ENCODE measurements at places on chromosomes 11 and 22.

DNA sequence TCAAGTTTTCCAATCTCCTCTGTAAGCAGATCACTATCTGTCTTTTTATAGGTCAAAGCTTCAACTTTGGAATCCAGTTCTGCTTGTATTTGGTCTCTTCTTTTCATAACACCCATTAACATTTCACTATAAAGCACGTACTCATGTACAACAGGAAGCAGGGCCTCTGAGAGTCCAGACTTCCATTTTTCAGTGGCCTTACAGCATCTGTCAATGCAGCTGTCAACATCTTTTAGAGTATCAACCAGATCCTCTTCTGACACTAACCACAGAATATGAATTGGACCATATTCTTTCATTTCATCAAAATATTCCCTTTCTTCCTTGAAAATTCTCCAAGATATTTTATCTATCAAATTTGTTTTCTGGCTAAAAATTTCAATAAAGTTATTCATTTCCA lies 24.7 kb upstream of the SLN start:
- DNase-seq, result no peak

DNA sequence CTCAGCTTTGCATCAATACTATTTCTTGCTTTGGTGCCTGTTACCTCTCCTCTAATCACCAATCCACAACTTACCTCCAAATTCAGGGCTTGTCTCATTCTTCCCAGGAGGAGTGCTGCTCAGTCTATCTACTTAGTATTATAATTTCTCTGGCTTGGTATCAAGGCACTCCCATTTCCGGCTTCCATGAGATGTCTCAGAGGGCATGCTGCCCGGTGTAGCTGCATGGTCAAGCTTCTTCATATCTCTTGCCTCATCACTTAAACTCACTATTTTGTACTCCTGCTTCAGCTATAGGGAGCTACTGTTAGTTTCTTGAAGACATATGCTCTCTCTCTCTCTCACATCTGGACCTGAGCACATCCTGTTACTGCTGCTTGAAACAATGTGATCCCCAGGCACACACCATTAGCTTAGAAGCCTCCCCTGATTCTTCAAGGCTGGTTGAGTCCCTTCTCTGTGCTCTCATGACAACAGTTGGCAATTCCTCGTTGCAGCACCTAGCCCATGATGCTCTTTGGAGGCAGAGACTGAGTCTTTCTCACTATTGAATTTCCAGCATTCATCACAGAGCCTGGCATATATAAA lies 182.8 kb upstream of the SYN3 start:
- DNase-seq, result no peak

- no peak for DNase-seq
These were observed 58.9 kb upstream of the SEPTIN5 start for GRCh38 chr22:19655399-19655798.

DNA sequence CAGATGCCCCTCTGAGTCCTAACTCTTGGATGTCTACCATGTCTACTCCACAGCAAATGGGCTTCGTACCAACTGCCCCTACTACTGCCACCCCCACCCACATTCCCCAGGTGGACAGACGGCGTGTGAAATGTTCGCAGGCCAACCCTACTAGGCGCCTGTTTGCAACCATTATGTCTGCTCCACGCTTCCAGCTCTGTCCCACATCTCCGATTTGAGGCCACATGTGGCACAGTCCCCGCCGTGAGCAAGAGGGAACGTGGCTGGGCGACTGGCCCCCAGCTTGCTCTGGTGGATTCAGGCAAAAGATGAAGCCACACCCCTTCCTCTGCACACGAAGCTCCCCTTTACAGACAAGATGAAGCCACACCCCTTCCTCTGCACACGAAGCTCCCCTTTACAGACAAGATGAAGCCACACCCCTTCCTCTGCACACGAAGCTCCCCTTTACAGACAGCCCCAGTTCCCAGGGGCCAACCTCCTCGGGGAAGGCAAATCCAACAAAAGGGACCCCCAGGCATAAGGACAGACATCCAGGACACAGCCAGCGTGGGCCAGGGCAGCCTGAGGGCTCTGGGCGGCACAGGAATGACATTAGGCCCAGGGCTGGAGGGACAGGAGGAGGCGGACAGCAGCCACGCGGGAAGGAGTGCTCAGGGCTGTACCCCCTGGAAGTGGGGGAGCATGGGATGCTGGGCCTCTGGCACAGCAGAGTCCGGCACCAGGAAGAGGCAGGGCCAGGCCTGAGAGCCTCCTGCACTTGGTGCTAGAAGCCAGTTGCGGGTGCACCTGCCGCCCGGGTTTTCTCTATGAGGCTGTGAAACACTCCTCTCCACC lies 106.2 kb downstream of the SHANK2 start:
- no peak for DNase-seq

DNA sequence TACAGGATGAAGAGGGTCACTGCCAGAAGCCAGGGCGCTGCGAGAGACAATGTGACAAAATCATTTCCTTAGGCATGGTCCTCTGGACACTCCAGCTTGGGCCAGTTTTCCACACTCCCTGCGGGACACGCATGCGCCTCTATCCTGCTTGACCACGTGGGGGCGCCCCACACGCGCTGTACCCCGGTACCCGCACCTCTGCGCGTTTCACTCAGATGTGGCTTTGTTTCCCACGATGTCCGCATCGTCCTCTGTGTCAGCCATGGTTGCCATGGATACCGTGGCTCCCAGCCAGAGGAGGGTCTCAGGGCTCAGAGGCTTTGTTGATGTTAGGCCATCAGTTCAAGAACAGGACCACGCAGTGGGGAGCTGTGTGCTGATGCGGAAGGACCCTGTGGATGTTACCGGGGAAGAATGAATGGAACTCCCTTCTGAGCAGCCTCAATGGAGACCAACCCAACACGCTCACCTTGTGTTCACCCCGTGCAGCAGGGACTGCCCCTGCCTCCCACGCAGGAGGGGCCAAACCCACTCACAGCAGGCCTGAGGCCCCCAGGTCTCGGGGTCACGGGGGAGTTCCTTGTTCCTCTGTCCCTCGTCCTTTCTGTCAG lies 101.1 kb upstream of the SLC22A12 start:
- no peak for DNase-seq

GRCh38 chr11:14687943-14688627 lies 44.5 kb downstream of the PDE3B start:
- peak; percentile 81 for DNase-seq

- DNase-seq, result no peak
These were observed 48.9 kb upstream of the SHANK2 start for GRCh38 chr11:71301046-71301857.

DNA sequence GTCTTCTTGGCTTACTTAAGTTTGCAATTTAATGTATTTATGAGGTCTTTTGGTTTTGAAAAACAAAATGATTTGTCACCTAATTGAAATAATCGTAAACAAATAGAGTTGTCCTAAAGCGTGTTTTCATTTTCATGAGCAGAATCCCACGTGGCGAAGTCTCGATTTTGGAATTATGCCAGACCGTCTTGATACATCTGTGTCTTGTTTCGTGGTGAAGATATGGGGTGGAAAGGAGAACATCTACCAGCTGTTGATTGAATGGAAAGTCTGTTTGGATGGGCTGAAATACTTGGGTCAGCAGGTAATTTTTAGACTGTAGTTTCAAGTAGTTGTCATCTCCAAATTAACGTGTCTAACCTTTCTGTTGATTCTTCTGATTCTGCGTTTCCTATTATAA lies 64.7 kb downstream of the UVRAG start:
- DNase-seq, result no peak

DNA sequence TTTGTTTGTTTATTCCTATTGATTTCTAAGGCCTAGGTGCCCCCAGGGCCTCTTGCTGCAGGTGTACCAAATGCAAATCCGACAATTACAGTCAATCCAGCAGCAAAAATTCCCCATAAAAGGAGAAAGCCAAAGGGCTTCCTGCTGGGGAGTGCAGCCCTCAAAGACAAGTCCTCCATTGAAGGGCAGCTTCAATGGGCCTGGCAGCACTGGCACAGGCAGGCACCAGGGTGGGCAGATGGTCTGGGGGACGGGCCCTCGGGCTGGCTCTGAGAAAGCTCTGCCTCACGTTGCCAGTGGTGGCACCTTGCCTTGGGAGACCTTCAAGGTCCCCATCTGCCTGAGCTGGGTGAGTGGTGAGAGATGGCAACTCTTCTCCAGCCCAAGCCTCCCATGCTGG lies 128.0 kb downstream of the DSCAML1 start:
- no peak for DNase-seq

GRCh38 chr11:96107143-96107824 lies 183.4 kb upstream of the MTMR2 start:
- DNase-seq, result no peak

DNA sequence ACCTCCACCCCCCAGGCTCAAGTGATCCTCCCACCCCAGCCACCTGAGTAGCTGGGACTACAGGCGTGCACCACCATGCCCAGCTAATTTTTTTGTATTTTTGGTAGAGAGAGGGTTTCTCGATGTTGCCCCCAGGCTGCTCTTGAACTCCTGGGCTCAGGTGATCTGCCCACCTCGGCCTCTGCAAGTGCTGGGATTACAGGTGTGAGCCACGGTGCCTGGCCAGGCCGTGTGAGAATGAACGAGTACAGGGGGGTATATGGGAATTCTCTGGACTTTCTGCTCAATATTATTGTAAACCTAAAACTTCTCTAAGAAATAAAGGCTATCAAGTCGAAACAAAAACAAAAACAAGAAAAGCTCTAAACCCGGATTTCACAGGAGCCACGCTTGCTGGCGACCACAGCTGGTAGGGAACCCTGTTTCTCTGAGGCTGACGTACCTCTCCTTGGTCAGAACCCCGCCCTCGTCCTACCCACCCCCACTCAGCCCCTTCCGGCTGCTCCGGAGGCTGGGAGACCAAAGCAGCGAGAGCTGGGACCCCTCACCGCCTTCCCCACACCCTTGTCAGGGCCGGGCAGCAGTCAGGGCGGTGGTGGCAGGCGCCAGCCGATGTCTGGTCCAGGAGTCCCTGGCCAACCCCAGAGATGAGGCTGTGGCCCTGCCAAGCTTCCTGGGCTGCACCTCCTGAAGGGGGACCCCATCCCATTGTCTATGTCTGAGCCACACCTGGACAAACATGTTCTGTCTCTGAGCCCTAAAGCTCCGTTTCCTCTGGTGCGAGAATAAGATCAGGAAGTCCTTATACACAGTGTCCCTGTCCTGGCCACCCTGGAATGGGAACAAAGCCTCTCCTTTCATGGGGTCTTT lies 52.1 kb downstream of the LINC01488 start:
- no peak for DNase-seq

GRCh38 chr11:103499710-103500340 lies 390.6 kb downstream of the DYNC2H1 start:
- DNase-seq, result no peak

DNA sequence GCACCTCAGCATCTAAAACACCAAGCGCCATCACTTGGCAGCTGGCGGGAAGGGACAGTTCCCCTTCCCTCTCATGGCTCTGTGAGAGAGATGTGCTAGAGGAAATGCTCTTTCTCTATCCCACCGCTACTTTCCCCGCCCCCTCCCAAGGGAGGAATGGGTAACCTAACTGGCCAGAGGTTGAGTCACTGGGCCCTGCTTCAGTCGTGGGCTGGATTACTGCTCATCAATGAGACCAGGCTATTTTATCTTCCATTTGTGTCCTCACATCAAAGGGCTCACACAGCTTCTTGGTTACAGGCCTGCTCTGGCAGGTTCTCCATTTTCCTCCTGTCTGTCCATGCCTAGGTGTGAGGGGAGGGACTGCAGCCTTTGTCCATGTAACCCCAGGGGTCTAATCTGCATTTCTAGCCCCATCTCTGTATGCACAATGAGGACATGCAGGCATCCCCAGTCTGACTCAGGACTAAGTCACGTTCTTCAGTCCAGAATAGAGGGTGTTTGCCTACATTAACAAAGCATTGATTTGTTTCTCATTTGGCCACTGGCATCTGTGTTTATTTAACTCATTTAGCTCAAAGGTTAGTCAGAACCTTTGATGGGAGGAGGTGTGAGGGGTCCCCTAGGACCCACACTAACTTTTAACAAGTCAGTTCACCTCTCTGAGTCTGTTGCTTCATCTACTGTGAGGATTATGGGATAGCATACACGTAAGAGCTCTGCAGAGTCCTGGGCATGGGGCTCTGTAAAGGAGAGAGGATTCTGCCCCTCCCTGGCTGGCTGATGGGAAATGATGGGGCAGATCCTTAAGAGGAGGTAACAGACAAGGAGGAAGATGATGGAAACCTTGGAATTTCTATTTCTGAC lies 99.1 kb downstream of the XRRA1 start:
- no peak for DNase-seq

- DNase-seq, result no peak
These were observed 380.2 kb downstream of the OR4C45 start for GRCh38 chr11:50412832-50413231.

DNA sequence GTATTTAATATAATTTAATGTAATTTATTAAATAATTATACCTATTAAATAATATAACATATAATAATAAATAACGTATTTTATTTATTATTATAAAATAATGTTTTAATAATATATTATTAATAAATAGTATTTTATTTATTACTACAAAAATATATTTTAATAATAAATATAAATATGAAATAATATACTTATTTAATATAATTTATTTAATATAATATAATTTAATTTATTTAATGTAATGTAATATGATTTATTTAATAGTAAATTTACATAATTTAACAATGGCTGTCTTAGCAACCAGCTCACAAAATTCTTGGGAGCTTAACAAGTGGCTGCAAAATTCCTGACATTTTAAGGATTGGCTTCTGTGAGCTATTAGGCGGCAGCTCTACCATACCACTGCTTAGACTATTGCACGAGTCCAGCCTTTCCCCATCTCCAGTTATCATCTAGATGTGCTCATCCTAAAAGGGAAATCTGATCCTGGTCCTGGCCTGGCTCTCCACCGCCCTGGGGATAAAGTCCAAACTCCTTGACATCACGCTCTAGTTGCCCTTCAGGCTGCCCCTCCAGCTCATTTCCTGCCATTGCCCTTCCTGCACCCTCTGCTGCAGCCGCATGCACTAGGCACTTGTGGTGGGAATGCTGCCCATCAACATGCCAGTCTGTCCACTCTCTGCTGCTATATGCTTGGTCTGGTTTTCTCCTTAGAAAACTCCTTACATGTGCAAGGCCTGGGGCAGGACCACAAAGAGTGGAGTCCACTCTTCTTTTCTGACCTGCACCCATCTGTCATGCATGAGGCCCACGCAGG lies 9.8 kb downstream of the MMP20 start:
- no peak for DNase-seq

GRCh38 chr22:29313126-29313575 lies 2.3 kb downstream of the RASL10A start:
- no peak for DNase-seq

DNA sequence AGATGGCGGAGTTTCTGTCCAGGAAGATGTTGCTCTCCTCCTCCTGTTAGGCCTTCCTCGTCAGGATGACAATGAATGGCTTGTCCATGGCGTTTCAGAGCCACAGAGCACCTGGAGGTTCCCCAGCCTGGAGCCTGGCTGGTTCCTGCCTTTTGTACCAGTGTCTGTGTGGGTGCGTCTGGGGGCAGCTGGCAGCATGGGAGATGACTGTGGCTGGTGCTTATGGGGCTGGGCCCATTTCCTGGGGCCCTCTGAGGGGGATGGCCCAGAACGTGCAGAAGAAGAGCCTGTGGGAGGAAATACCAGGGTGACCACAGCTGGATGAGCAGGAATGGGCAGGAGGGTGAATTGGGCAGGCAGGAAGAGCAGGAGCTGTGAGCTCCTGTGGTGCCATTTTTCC lies 6.7 kb downstream of the SLC37A2 start:
- DNase-seq, result no peak
